ENCODE measurements at places on chromosomes 11 and 22. TPM values are rescaled to one million over a fixed set of nuclear protein-coding genes. Genes with fewer than 3 reads are reported as not detected.

Gene BRSK2
- 1.2 TPM for total RNA-seq

Gene RHOD
- total RNA-seq: 31.9 TPM

Gene RHBDD3
- 36.7 TPM for total RNA-seq

Gene EIF1AD
- 43.5 TPM for total RNA-seq

DNA sequence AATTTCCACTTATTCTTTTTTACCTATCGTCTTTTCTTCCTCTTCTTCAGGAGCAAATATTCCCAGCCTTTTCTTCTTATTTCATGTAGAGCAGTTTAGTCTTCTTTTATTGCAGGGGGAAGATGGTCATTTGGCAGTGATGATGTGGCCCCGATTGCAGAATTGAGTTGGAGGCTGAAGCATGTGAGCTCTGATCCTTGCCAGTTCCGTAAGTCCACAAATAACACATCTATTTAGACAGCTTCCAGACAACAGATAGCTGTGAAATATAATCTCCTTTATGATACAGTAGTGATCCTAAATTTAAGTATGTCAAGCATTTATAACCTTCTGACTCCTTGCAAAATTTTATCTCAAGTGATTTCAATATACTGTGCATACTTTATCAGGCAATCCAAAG, 27.5 kb downstream of the REXO2 start:
- no peak for DNase-seq

- no peak for DNase-seq
These were observed 234.9 kb upstream of the ARHGAP20 start for GRCh38 chr11:110947096-110947495.

DNA sequence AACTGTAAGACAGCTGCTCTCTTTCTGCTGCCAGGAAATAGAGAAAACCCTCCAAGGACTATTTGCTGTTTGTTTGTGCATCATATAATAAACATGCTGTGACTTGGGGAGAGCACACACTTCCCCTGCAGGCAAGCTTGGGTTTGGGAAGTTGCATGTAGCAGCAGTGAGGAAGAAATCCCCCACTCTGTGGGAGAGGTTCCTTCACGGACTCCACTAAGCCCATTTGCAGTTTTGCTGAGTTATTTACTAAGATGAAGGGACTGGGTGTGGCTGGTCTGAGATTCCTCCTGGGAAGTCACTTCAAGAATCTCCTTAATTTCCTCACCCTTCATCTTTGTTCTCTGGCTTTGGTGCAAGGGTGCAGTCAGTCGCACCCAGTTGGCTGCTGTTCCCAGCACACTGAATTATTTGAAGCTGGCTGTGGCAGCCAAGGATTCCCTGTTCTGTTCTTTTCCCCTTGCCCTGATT, 104.9 kb downstream of the ARFGAP2 start:
- DNase-seq: no peak

DNA sequence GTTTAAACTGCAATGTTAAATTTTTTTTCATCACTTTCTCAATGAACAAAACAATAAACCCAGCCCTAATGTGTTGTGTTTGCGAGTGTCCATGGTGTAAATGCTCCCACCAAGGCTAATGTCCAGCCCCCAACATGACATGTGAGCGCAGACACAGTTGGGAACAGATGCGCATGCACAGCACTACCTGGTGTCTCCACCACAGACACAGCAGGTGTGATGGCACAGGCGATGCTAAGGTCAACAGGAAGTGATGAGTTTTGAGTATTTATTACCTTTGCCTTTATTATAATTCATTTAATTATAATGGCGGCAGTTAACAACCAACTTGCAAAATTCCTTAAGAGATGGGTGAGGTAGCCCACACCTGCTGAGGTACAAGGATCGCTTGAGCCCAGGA, 42.9 kb downstream of the MICAL3 start:
- DNase-seq: no peak

GRCh38 chr11:95091663-95092180, 2.1 kb downstream of the ENDOD1 start:
- no peak for DNase-seq

Measured in thoracic aorta (tissue), 2 donors.